RPMI7951 (cell line): ENCODE measurements at places on chromosomes 2 and 18.
A peak's percentile ranks its signal among the peaks of the same experiment; 100 is the strongest.

GRCh38 chr2:234146087-234146826 is 95.8 kb downstream of the SPP2 start:
- DNase-seq, result peak; percentile 100

DNA sequence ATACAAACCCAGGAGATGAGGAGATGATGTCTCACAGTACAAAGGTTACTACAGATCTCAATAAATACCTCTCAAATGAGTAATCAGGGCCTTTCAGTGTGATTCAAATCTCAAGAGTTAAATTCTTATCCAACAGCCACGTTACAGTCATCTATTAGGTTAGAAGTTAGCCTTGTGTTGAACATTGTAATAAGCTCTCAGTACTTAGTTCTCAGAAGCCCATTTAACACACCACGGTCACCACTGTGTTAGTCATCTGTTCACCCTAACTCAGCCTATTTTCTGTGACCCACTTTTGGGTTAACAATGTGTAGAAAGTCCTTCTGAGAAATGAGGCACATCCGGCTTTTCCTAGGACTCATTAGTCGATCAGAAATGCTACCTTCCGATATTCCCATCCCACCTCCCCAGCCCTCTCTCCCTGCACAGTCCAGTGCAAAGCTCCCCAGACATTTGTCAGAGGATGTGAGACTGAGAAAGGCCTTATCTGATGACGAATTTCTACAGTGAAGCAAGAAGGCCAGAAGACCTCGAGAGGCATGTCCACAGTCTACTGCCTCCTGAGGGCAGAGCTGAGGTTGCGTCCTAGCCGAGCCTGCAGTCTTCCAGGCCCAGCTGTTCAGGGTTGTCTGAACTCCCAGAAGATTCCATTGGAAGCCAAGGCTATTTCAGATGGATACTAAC is 92.6 kb downstream of the ACTR2 start:
- peak; percentile 87 for DNase-seq

- no peak for DNase-seq
Measured at GRCh38 chr2:55114597-55114996, 64.3 kb upstream of the RTN4 start.

- peak; percentile 96 for DNase-seq
Measured at GRCh38 chr18:48996901-48997463, 46.2 kb upstream of the SMAD7 start.

DNA sequence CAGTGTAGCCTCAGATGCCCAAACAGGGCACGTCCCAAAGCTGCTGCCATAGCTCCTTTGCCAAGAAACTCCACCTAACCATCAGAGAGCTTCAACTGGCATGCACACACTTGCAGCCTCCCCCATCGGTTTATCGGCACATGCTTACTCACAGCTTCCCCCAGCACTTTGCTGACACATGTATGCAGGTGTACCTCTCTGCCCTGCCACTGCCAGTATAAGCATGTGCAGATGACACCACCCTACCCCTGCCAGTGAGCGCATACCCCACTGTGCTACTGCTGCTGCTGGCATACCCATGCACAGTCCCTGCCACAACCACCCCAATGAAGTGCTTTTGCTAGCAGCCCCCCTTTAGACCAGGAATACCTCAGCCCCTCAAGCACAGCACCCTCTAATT is 1231.0 kb downstream of the DSC3 start:
- DNase-seq, result no peak

GRCh38 chr18:2135309-2135708 is 436.0 kb downstream of the METTL4 start:
- no peak for DNase-seq

DNA sequence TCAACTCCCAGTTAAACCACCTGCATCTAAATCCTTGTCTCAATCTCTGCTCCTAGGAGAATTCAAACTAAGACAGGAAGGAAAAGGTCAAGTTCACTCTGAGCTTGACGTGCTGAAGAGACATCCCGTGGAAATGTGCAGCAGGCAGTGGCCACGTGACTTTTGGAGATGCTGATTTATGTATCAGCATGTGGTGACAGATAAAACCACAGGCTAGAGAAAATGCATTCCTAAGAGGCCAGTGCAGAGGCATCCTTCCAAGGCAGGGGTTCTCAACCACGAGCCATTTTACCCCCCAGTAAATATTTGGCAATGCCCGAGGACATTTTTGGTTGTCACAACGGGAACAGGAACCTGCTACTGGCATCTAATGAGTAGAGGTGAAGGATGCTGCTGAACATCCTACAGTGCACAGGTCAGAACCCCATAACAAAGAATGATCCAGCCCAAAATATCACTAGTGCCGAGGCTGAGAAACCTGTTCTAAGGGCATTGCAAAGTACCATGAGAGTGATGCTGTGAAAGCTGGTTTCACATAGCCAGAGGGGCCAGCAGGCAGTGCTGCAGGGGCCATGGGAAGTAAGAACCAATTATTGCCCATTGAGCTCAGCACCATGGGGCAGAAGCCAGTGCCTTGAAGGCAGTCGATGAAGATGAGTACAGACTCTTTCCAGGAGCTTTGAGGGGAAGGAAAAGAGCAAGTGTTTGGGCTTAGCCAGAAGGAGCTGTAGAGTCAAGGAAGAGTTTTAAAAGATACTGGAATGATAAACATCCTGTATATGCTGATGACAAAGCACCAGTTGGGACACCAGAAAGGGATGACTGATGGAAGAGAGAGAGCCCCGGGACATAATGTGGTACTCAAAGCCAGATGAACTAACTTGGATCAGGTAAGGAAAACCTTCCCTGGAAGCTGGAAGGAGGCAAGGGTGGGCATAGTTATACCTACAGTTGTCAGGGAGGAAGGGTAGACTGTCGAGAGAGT is 174.6 kb downstream of the HAUS1 start:
- DNase-seq, result peak; percentile 75

DNA sequence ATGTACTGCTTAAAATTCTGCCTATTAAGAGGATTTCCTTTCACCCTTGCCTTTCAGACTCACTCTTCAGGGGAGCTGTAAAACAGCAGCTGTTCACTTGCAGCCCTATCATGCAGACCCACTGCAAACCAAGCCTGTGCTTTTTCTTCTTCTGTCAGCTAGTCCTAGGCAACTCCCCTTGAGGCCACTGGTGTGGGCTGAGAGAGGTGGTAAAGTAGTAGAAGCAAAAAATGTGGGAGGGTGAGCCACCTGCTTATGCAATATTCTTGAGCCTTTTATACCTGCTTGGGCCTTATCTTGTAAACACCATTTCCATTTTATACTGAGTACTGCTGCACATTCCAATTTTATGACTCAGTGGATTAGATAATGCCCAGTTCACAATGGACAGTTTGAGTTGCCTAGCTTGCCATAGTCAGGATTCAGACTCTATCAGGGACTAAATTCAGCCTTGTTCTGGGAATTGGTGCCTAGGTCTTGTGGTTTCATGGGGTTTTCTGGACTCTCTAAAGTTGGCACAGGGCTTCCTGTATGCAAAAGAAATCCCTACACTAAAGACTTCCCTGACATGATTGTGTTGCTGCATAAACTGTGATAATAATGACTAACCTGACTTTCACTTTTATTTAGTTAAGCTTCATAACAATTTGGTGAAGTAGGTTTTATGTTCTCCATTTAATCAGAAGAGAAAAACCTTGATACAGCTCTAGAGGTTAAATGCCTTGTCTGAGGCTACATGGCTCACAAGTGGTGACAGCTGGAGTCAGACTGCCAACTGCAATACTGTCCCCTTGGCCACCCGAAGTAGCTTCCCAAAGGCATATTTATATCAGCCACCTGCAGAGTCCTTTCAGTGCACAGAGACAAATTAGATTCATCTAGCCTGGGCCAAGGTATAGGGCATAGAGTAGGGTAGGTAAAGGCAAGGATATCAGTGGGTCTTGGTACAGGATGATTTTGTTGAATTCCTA is 47.4 kb upstream of the KDM3A start:
- peak; percentile 51 for DNase-seq

- DNase-seq, result peak; percentile 35
Measured at GRCh38 chr2:150742094-150742493, 254.6 kb upstream of the RND3 start.

- DNase-seq, result peak; percentile 83
Measured at GRCh38 chr18:75638223-75638775, 210.8 kb upstream of the SMIM21 start.

- no peak for DNase-seq
Measured at GRCh38 chr2:156182132-156182531, 150.4 kb downstream of the NR4A2 start.

DNA sequence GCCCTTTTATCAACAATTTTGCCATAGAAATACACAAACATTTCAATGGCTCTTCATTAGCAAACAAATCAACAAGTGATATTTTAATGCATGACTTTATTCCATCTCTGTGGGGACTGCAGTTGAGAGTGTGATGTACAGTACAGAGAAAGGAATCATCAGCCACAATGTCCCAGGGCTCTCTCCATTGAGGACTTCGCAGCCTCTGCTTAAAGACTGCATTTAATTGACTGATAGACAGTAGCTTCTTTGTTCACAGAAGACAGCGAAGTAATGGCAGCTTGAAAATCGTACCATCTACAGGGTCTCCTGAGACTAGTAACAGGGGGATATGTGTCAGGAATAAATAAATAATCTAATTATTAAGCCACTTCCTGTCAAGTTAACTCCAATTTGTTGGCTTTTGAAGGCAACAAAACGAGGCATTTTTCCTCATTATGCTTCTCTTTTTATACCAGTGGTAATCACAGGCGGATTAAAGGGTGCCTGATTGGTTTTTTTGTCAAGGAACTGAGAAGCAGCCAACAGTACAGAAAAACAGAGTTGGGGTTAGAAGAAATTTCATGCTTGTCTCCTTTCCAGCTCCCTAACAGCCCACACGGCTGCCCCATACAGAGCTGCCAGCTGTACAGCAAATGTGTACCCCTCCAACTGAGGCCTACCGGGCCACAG is 164.3 kb downstream of the ZNF521 start:
- DNase-seq, result peak; percentile 4

DNA sequence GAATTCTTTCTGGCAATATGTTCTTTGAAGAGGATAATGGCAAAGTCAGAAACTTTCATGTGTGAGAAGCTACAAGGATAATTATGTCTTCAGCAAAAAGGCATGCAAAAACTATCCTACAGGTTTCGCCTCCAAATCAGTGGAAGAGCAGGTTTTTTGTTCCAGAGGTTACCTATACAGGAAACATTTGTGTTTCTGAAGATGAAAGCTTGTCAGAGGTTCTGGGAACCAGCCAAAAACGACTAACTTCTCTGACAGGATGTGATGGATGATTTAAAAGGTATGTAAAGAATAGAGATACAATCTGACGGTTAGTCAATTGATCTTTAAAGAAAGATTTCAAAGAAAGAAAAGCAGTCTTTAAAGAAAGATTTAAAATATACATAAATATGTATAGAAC is 37.6 kb downstream of the RND3 start:
- no peak for DNase-seq

GRCh38 chr2:40653829-40654228 is 201.9 kb upstream of the SLC8A1 start:
- DNase-seq, result no peak

GRCh38 chr2:176206682-176207081 is 18.2 kb downstream of the HOXD1 start:
- peak; percentile 56 for DNase-seq

DNA sequence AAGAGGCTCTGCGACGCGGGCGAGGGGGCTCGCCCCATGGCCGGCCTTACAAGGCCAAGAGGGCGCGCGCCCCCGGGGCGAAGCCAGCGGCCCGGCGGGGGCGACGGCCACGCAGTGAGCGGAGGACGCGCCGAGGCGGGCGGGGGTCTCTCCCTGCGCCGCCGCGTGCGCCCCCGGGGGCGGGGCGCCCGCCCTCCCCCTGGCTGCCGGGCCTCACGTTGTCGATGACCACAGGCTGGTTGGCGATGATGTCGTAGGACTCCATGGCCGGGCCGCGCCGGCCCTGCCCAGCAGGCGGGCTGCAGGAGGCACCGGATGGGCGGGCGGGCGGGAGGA is 250 bp downstream of the ACTR1B start:
- DNase-seq, result no peak

- peak; percentile 98 for DNase-seq
Measured at GRCh38 chr2:234203135-234203984, 152.9 kb downstream of the SPP2 start.

GRCh38 chr18:46276748-46277147 is 172.6 kb downstream of the HAUS1 start:
- peak; percentile 67 for DNase-seq

DNA sequence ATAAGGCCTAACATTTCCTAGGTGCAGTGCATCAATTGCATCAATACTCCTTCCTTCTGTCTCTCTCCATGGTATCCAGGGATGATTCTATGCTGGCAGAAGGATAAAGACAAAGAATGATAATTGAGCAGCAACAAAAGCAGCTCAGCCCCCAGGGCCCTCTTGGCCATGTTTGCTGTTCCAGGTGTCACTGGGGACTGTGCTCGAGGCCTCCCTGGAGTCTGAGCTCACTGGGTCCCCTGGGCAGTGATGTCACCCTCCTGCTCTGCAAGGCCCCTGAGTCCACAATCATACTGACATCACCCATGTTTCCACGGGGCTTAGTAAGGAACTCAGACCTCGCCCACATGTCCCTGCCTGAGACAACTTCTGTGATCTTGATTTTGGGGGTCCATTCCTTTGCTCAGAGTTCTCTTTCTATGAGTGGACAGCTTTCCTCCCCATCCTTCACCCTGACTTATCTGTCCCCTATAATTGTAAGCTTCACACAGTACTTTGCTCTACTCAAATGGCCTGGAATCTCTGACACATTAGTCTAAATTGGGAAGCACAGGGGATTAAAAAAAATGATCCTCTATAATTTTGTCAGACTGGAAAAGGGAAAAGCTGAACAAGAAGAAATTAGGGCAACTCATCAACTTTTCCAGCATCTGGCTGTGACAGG is 15.8 kb upstream of the EXOC6B start:
- no peak for DNase-seq

DNA sequence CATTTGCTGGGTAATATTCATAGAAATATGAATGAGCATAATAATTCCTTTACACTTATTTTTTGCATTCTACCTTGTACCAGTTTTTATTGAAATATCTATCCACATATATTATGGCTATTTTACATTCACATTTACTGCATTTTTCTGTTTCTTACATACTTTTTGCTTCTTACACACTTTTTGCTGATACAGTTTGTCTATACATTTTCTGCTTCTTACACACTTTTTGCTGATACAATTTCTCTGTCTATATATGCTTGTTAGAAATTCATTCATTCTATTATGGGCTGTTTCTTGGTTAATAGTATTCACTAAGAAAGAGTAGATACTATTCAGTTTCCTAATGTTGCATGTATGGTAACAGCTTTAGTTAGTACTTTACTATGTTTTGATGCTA is 16.9 kb upstream of the STAMBP start:
- no peak for DNase-seq
